Ovary (tissue), 10 donors: ENCODE measurements at places on chromosomes 1 and 21. TPM values are rescaled to one million over a fixed set of nuclear protein-coding genes. Genes with fewer than 3 reads are reported as not detected.
A peak's percentile ranks its signal among the peaks of the same experiment; 100 is the strongest.

GRCh38 chr1:214310010-214310409 is 29.1 kb downstream of the SMYD2 start:
- no peak for DNase-seq
- no peak overlapping the region for H3K27ac ChIP-seq
- H3K4me3 ChIP-seq = no peak overlapping the region
- H3K36me3 ChIP-seq = no peaks in the 10 kb centered on the region
- H3K27me3 ChIP-seq = no peaks in the 10 kb centered on the region

- H3K27me3 ChIP-seq = no peaks in the 10 kb centered on the region
- no peak for DNase-seq
- no peak overlapping the region for H3K27ac ChIP-seq
- no peak overlapping the region for H3K4me3 ChIP-seq
- peaks cover 6% of the 10 kb centered on the region for H3K4me1 ChIP-seq
Measured at GRCh38 chr1:206679738-206680211, 4.9 kb upstream of the MAPKAPK2 start.

GRCh38 chr21:22961258-22961657 is 1963.0 kb downstream of the NCAM2 start:
- no peak for DNase-seq
- H3K27ac ChIP-seq = no peak overlapping the region
- H3K36me3 ChIP-seq = no peaks in the 10 kb centered on the region
- no peak overlapping the region for H3K4me3 ChIP-seq
- no peaks in the 10 kb centered on the region for H3K27me3 ChIP-seq
- no peaks in the 10 kb centered on the region for H3K4me1 ChIP-seq

GRCh38 chr21:46124083-46124925 is 26.4 kb downstream of the COL6A2 start:
- no peak overlapping the region for H3K27ac ChIP-seq
- no peak overlapping the region for H3K4me3 ChIP-seq
- peak; percentile 18 for DNase-seq
- H3K4me1 ChIP-seq = no peaks in the 10 kb centered on the region

DNA sequence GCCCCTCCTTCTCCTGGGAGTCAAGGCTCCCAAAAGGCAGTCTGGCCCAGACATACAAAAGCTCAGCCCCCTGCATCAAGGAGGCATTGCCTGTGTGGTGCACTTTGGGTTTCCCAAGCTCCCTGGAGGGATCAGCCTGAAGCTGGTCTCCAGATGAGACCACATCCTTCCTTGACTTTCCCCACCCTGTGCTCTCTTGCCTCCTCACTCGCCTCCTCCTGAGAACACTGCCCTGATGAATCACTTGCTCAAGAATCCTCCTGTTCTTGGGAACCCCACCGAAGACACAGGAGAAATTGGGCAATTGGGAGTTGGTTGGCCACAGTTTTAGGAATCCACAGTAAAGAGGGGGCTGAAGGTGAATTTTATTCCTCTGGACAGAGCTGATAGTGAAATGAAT is 34.8 kb upstream of the LYST start:
- no peak overlapping the region for H3K27ac ChIP-seq
- H3K36me3 ChIP-seq = no peaks in the 10 kb centered on the region
- no peaks in the 10 kb centered on the region for H3K27me3 ChIP-seq

DNA sequence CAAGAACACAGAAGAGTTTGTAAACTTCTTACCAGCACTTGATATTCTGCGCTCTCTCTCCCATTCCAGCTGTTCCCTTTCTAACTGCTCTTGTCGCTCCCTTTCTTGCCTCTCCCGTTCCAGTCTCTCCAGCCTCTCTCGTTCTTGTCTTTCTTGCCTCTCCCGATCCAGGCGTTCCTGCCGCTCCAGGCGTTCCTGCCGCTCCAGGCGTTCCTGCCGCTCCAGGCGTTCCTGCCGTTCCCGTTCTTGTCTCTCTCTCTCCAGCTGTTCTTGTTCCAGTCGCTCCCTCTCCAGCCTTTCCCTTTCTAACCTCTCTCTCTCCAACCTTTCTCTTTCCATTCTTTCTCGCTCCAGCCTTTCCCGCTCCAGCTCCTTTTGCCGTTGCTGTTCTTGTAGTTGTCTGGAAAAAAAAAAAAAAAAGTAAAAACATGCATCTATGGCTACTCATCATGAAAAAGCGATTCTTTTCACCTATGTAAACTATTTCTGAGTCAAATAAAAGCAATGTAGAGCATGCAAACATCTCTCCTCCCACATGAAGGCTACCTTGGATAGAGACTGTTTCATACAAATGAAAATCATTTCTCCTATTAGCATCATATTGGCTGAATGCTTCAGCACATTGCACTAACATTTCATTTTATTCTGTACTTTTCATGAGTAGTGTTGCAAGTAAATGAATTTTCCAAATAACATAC is 91.5 kb upstream of the LBR start:
- no peaks in the 10 kb centered on the region for H3K4me1 ChIP-seq
- DNase-seq = no peak

LYPLA2 gene
- total RNA-seq = 16.5 TPM
